ENCODE measurements at places on chromosomes 3 and 15.

- DNase-seq, result no peak
Observed at GRCh38 chr3:64426551-64426950, 201.3 kb upstream of the PRICKLE2 start.

GRCh38 chr3:117161816-117162215 lies 452.2 kb downstream of the TUSC7 start:
- no peak for DNase-seq

DNA sequence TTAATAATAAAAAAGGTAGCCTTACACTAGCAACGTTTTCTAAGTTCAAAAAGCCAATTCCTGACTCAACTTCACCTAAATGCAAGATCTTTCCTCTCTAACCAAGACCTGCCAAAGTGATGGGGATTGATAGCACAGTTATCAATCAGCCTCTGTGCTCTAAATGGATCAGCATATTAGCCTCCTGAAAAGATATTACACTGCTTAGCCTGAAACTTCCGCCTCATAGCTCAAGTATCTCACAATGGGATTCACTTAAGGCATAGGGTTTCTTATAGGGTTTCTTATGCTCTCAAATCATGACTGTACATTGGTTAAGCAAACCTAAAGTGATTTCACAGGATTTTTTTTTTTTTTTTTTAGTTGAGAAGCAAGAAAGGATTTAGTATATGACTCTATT lies 436 bp upstream of the SLC9A9 start:
- no peak for DNase-seq

GRCh38 chr15:32869776-32870175 lies 152.0 kb downstream of the GREM1 start:
- no peak for DNase-seq

GRCh38 chr3:141699897-141700296 lies 38.2 kb upstream of the RNF7 start:
- DNase-seq, result no peak

- no peak for DNase-seq
Observed at GRCh38 chr3:51682526-51682925, 11.5 kb downstream of the TEX264 start.

- peak; percentile 88 for DNase-seq
Observed at GRCh38 chr15:74787251-74788041, 5.6 kb downstream of the CSK start.

DNA sequence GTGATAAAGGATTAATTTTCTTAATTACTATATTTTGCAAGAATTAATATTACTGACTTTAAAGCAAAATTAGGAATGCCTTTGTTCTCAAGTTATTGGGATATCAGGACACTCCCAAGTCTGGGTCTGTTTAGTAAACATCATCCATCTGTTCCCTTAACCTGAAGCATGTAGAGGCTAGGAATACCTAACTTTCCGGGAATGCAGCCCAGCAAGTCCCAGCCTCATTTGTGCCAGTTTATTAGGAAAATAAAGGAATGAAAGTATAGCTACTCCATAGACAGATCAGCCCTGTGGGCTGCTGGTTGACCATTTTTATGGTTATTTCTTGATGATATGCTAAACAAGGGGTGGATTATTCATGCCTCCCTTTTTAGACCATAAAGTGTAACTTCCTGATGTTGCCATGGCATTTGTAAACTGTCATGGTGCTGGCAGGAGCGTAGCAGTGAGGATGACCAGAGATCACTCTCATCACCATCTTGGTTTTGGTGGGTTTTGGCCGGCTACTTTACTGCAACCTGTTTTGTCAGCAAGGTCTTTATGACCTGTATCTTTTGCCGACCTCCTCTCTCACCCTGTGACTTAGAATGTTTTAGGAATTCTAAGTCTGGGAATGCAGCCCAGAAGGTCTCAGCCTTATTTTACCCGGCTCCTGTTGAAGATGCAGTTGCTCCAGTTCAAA lies 540.2 kb downstream of the NAALADL2 start:
- DNase-seq, result no peak

DNA sequence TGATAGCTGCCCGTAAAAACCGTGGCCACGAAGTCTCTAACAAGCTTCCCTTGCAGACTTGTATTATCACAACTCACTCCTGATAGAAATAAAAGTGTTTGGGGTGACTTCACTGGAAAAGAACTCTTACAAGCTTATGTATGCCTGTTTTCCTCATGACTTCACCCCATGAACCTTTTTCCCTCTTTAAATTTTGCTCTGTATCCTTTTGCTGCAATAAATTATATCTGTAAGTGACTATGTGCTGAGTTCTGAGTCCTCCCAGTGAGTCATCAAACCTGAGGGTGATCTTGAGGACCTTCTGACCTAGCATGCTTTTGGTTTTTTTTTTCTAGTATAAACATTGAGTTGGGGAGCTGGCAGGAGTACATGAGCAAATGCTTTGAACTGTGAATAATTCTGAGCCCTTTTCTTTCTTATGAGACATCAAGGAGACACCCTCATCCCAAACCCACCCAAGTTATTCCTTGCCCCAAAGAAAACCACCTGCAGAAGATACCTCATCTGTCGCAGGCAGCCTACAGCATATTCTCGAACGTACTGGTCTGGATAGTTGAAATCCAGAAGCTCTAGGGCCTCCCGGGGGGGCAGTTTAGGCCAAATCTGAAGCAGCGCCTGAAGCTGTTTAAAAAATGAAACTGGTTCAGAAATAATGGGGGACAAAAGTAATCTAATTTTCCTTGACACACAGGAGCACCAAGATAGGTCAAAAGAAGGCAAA lies 85.9 kb downstream of the FAIM start:
- DNase-seq, result no peak

- no peak for DNase-seq
Observed at GRCh38 chr15:80562846-80563245, 132.3 kb upstream of the ABHD17C start.

GRCh38 chr3:141091426-141091825 lies 40.3 kb downstream of the SPSB4 start:
- no peak for DNase-seq

GRCh38 chr3:67059443-67059842 lies 61.3 kb downstream of the KBTBD8 start:
- DNase-seq, result no peak

DNA sequence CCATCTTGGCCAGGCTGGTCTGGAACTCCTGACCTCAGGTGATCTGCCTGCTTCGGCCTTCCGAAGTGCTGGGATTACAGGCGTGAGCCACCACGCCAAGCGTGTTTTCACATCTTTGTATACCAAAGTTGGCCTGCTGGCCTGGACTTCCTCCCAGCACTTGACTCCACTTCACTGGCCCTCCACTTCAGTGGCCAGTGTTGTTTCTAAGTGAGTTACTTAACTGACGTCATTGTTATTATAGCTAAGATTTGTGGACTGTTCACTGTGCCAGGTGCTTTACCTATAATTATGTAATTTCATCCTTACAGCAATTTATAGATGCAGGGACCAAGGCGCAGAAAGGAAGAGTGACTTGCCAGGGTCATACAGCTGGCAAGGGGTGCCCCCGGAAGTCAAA lies 52.0 kb downstream of the HRH1 start:
- DNase-seq, result no peak

DNA sequence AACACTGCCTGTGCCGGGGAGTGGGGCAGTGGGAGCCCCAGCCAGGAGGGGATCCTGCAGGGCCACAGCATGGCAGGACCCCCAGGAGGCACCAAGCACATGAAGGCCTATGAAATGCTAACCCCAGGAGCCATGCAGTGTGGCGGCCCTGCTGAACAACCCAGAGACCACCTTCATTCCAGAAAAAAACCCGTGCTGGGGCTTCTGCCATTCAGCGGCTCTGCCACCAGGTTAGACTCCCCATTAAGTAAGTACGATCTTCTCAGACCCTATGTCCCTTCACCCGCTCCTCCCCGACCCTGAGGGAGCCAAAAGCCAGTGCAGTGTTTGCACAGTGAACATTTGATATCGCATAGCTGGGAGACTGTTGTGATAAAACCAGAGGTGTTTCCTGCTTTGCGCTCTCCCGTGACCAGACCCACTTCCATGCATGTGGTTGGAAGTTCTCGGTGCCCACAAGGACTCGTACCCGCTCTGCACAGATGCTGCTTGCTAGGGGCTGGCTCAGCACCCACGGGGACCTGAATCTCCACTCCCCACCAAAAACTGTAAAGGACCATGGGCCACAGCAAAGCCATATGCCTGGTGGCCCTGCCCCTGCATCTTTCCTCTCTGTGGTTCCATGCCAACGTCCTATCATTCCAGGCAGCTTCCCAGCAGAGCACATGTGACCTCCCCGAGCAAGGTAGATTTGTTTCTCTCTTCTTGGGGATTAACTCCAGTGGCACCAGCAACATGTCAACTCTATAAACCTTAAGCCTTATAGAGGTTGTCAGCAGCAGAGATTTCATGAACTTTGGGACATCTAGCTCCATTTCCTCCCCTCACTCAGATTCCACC lies 5.3 kb downstream of the PLA2G4D start:
- DNase-seq, result no peak

DNA sequence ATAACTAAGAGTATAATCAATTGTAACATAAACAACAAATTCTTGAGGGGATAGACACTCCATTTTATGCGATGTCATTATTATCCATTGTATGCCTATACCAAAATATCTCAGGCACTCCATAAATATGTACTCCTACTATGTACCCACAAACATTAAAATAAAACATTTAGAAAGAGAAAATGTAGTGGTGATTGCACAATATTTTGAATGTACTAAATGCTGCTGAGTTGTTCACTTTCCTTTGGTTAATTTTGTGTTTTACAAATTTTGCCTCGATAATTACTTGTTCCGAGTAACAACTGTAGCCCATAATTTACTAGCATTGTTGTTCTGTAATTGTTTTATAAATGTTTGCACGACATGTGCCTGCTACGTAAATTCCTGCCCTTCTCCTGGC lies 131.3 kb downstream of the DCLK3 start:
- DNase-seq, result no peak

Data from CD4-positive, alpha-beta T cell treated with Interleukin-15 for 4 hours (primary cell).